ENCODE measurements at places on chromosomes 5 and 9.

GRCh38 chr5:51392689-51393199 is 9.5 kb downstream of the ISL1 start:
- no peak for DNase-seq

DNA sequence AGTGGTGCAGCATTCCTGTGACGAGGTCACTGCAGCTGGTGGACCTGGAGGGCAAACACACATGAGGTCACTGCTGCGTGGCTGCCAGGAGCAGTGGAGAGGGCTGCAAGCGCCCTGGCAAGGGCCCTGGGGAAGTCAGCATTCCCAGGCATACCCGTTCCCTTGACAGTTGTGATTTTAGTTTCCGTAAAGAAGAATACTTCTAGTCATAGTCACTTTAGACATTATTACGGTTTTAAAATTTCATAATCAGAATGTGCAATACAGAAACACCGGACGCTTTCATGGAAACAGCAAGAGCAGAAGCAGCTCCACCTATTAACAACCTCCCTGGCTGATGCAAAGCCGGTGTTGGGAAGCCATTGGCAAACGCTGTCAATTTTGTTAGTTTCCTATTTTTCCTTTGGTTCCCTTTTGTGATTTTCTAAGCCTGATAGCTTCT is 129.8 kb downstream of the GADD45G start:
- DNase-seq, result no peak

- no peak for DNase-seq
Observed at GRCh38 chr9:5429873-5430564, 7.7 kb downstream of the PLGRKT start.

- peak; percentile 95 for DNase-seq
Observed at GRCh38 chr9:110029429-110029955, 178.5 kb downstream of the C9orf152 start.

Data from EL (cell line).